ENCODE measurements at places on chromosomes 6 and 20.

- DNase-seq: peak; percentile 14
Measured at GRCh38 chr20:1718604-1719384, 61.2 kb upstream of the SIRPG start.

- peak; percentile 47 for DNase-seq
Measured at GRCh38 chr6:101803136-101803535, 409.6 kb downstream of the GRIK2 start.

- no peak for DNase-seq
Measured at GRCh38 chr6:111747829-111748228, 125.4 kb downstream of the FYN start.

GRCh38 chr6:91718198-91718597 lies 1131.3 kb upstream of the MAP3K7 start:
- DNase-seq: no peak

- DNase-seq: no peak
Measured at GRCh38 chr20:32227744-32228688, 20.3 kb downstream of the POFUT1 start.

GRCh38 chr6:16698162-16698533 lies 63.1 kb downstream of the ATXN1 start:
- DNase-seq: no peak

- DNase-seq: no peak
Measured at GRCh38 chr6:80217794-80218193, 111.3 kb downstream of the BCKDHB start.

- DNase-seq: no peak
Measured at GRCh38 chr6:93319304-93319703, 100.1 kb downstream of the EPHA7 start.

- DNase-seq: peak; percentile 84
Measured at GRCh38 chr6:163900570-163900969, 486.1 kb downstream of the QKI start.

GRCh38 chr6:149488815-149489214 lies 4.0 kb upstream of the ZC3H12D start:
- DNase-seq: peak; percentile 62

DNA sequence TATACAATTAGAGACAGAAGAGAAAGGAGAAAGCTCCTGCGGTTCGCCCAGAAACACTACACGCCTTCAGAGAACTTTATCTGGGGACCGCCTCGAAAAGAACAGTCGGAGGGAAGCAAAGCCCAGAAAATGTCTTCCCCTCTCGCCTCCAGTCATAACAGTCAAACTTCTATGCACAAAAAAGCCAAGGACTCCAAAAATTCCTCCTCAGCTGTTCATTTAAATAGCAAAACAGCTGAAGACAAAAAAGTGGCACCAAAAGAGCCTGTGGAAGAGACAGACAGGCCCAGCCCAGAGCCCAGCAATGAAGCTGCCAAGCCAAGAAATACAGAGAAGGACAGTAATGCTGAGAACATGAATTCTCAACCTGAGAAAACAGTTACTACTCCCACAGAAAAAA lies 12.9 kb downstream of the OGFRL1 start:
- DNase-seq: no peak

DNA sequence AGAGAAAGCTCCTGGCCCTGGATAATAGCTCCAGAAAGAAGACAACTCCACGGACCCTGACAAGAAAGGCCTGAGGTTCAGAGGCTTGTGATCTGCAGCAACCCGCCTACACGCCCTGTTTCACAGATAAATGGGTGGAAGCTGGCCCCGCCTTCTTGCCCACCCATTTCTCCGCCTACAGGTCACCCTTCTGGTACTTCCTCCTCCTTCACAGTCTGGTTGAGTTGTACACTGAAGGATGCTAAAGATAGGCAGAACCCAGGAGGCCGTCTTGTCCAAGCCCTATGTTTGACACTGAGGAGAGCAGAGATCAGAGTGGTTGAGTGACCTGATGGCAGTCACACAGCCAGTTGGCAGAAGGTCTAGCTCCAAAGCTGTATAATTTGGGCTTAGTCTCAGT lies 34.2 kb upstream of the MDGA1 start:
- DNase-seq: no peak

GRCh38 chr20:32062776-32063170 lies 10.7 kb downstream of the HCK start:
- DNase-seq: no peak

DNA sequence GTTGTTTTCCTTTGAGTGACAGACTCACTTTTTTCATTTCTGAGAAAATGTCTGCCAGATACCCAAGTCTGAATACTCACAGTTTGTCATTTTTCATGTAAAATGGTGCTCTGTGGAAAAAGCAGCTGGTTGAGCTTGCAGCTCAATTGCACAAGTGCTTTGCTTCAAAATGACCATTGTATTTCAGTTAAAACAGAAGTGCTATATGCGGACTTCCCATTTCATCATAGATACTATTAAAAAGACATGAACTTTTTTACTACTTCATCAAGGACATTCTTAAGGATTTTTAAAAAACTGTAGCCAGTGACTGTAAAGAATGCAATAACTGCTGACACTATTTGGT lies 61.5 kb downstream of the KCNS1 start:
- peak; percentile 39 for DNase-seq

DNA sequence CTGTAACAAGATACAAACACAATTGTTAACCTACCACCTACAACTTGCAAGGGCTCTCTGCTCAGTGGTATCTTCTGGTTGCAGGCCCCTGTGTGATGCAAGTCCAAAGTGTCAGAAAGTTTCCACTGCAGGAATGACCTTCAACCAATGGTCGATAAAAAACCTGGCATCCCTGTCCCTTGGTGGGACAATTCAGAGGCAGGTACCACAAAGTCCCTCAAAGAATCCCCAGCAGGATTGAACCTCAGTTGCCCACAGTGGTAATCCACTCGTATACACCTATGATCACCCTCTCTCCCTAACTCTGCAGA lies 15.9 kb downstream of the GLO1 start:
- DNase-seq: no peak

- DNase-seq: no peak
Measured at GRCh38 chr6:141607956-141608355, 524.8 kb upstream of the GJE1 start.

DNA sequence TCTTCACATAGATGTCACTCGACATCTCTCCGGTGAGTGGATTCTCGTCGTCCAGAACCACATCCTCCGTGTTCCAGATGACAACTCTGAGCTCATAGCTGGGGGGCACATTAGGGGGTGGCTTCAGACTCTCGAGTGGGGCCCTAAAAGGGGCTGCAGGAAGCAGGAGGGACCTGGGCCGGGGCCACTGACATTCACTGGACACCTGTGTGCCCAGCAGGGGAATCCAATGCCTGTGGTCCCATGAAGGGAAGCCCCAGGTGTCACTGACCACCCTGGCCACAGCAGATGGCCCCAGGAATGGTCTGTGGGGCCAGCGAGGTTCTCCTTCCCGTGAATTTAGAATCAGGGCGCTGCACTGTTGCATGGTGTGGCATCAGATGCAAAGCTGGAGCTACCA lies 18.7 kb downstream of the ERGIC3 start:
- DNase-seq: no peak

DNA sequence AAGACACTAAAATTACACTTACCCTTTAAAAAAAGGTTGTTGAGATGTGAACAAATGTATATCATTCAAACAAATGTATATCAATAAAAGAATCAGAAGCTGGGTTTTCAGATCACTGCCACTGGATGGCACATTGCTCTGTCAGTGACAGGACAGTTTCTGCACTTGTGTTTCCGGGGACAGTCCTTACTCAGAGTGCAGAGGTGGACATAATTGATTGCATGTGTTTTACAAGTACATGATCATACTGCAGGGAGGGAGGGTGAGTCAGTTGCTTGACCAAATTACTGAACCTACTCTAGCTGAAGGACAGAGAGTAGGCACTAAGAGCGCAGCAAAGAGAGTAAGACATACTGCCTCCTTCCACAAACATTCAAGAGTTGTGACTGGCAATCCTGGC lies 302.3 kb downstream of the TENT5A start:
- peak; percentile 5 for DNase-seq

- no peak for DNase-seq
Measured at GRCh38 chr6:8278562-8278961, 156.8 kb downstream of the SLC35B3 start.

DNA sequence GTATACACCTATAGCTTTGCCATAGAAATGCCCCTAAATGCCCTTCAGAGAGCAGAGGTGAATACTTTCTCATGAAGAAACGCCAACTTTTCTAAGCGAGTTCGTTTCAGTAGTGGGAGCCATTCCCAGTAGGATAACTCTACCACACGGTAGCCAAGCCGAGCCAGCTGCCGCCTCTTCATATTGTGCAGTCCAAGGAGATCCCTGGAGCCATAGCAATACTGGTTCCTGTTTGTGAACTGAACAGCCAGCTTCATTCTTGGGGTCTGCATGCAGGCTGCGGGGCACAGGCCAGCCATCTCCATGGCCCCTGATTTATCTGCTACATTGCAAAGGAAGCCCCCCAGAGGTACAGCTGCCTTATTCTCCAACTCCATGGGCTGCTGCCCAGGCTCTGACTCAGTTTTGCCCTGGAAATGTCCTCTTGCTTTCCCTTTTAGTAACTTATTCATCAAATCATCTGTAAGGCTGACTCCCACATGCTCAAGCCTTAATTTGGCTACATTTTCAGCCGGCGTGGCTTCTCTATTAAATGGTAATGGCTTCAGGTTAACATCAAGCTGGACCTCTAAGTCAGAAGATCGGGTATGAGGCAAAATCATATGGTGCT lies 12.8 kb downstream of the FASTKD5 start:
- no peak for DNase-seq
